Stimulated activated CD8-positive, alpha-beta memory T cell treated with anti-CD3 and anti-CD28 coated beads, Interleukin-15, amount 100 ng/mL, for 1 hour (primary cell): ENCODE measurements at places on chromosomes 6 and 20.

DNA sequence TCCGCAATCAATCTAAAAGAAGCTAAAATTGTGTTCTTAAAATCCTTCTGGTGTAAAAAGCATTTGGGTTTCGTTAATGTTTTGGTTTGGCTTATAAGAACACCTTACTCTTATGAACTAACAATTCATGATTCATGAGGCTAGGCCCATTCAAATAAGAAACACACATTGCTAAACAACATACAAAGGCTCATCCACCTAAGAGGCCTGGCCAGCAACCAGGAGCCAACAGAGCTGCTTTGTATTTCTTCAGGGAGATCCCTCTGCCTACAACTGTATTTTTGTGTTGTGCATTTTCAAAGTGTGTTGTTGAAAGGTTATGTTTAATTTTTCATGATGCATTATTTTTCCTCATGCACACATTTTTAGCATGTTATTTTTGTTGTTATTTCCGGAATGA, 98.6 kb downstream of the PTPRK start:
- DNase-seq, result no peak

GRCh38 chr20:2955257-2955970, 82.1 kb downstream of the PTPRA start:
- no peak for DNase-seq

- DNase-seq, result no peak
These were observed 8.4 kb downstream of the CYP21A2 start for GRCh38 chr6:32046450-32047083.

DNA sequence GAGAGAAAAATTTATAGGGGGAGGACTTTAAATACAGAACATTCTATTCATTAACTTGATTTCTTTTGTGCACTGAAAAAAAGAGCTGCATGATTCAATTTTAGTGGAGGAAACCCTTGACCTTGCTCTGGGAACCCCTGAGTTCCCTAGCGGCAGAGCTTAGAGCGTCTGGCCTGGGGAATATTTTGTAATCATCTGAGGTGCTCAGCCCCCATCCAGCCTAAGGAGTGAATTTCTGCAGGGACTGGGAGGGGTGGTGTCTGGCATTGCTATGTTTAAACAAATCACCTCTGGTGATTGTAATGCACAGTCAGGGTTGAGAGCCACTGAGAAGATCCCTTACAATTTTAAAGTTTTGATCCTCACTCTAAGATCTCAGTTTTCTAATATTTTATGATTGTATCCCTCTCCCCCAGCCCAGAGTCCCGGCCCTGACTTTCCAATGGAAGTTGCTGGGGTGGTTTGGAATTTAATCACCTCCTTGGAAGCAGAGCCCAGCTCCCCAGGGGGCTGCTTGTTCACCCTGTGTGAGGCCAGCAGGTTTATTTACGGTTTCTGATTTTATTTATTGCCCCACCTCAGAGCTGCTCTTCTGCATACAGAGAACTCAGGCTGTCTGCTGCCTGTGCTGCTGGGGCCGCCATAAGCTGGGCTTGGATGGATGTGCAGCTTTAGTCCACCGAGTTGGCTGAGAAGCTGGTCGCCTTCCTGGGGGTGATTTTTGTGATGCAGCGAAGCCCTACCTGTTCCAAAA, 263.1 kb downstream of the LRFN2 start:
- no peak for DNase-seq

DNA sequence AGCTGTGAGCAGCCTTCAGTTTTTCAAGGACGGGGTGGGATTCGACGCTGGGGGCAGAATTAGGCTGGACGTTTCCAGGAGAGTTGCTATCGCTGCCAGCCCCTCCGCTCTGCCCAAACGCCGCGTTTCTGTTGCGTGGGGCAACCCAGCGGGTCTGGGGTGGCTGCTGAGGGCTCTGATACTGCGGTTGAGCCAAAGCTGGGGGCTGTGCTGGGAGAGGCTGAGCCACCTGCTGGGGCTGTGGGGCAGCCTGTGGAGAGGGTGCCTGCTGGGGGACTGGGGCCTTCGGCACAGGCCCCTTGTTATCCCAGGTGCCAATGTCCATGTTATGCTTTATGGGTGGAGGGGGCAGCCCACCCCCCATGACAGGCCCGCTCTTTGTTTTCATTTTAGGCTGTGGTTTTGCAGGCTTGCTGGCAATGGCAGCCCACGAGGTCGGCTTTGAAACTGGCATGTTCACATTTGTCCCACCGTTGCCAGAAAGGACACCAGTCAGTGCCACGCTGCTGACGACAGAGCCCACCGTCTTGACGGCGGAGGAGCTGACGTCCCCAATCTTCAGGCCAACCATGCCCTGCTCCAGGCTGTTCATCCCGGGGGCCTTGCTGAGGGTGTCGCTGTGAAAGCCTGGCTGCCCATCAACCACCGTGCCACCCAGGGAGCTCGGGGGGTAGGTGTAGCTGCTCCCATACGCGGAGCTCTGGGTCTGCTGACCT, 13.0 kb downstream of the YTHDF1 start:
- DNase-seq, result no peak

GRCh38 chr6:16420337-16420714, 181.9 kb downstream of the GMPR start:
- no peak for DNase-seq

- no peak for DNase-seq
These were observed 105.1 kb downstream of the IRF4 start for GRCh38 chr6:496649-497048.

GRCh38 chr6:99026135-99026534, 78.4 kb upstream of the FBXL4 start:
- DNase-seq, result no peak

GRCh38 chr20:31837896-31838397, 7.5 kb downstream of the FOXS1 start:
- no peak for DNase-seq

GRCh38 chr6:138206862-138207261, 11.4 kb downstream of the PBOV1 start:
- DNase-seq, result no peak

- no peak for DNase-seq
These were observed 29.9 kb upstream of the AGPAT4 start for GRCh38 chr6:161303628-161304340.

DNA sequence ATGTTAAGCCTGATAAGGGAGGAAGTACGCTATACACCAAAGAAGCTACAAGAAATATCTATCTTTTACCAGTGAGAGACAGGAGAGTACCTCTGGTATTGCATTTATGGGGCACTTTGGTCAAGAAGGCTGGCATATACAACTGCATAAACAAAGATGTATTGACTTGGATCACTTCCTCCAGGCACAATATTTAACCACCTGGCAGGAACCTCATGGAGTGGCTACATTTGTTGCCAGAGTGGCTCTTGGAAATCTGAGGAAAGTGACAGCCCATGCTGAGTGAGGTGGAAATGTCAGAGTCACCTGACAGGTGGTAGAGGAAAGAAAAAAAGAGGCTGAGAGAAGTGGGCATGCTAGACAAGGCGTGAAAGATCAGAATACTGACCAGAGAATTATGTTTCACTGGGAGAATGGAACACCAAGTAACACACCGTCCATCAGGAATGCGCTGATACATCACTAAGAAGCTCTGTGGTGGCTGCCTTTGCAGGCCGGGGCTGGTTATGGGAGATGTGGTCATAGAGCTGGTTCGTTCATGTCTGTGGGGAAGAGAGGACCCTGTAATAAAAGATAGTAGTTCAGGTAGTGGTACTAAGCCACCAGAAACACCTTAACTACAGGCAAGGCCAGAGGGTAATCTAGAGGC, 61.4 kb upstream of the UFL1 start:
- no peak for DNase-seq

DNA sequence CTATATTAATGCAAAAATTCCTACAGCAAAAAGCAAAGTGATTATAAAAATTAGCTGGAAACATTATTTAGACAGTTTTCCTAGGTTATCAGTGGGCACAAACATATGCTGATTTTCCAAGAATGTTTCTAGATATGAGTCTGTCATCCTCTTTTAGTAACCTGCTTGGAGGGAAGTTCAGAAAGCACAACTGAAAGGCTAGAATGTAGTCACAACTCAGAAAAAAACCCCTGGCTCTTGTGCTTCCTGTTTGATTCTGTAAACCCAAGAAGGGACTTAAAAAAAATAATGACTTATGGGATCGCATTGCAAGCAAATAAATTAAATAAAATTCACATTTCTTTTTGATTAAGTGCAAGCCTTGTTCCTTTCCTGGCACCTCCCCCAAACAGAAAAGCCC, 708.4 kb upstream of the EPHA7 start:
- no peak for DNase-seq

DNA sequence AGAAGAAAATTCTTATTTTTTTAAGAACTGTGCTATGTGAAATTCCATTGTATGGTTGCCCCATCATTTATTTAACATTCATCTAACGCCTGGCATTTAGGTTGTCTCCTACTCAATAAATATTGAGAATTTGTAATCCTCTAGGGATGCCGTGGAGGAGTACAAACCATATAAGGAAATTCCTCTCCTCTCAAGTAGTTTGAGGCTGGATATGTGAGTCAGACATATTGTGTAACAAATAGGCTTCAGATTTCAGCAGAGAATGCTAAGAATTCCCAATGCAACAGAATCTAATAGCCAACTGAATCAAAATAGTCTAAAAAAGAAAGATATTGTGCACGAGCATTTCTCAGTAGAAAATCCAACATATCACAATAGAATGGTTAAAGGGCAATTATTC, 174.7 kb downstream of the OTOR start:
- DNase-seq, result no peak

DNA sequence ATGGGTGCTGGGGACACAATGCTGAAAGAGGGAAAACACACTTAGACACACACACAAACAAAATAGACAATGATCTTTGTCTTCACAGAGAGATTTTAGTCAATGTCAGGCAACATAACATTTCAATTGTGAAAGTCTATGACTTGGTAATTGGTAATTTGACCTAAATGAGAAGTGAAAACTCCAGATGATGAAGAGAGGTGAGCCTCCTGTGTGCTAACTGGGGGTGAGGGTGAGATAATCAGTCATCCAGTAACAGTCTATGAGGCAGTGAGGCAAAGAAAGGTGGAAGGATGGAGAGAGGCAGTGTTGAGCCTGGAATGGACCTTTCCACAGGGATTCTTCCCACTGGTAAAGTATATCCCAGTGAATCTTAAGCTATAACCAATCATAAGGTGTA, 744.2 kb downstream of the MAFB start:
- no peak for DNase-seq

GRCh38 chr6:144955859-144956258, 670.7 kb downstream of the UTRN start:
- no peak for DNase-seq

- DNase-seq, result no peak
These were observed 105.4 kb downstream of the REV3L start for GRCh38 chr6:111377558-111378120.

GRCh38 chr6:46042355-46042999, 26.8 kb upstream of the CLIC5 start:
- DNase-seq, result no peak

- DNase-seq, result no peak
These were observed 599.8 kb downstream of the COL12A1 start for GRCh38 chr6:74605922-74606581.

DNA sequence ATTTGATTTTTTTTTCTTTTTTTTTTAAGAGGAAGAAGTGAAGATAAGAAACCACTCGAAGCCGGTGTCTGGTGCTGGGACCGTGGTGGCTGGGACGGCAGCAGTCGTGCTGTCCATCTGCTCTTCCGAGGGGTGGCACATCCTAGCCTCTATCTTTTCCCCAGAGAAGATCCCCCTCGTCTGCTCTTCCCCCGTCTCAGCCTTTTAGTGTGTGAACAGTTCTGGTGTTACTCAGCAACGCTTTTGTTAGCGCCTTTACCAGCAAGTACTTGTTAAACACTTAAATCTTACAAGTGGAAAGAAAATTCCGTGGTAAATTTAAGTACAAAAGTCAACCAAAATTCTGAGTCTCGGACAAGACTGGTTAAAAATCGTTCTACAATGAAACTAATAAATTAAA, 90.1 kb downstream of the RSPH3 start:
- DNase-seq, result no peak

DNA sequence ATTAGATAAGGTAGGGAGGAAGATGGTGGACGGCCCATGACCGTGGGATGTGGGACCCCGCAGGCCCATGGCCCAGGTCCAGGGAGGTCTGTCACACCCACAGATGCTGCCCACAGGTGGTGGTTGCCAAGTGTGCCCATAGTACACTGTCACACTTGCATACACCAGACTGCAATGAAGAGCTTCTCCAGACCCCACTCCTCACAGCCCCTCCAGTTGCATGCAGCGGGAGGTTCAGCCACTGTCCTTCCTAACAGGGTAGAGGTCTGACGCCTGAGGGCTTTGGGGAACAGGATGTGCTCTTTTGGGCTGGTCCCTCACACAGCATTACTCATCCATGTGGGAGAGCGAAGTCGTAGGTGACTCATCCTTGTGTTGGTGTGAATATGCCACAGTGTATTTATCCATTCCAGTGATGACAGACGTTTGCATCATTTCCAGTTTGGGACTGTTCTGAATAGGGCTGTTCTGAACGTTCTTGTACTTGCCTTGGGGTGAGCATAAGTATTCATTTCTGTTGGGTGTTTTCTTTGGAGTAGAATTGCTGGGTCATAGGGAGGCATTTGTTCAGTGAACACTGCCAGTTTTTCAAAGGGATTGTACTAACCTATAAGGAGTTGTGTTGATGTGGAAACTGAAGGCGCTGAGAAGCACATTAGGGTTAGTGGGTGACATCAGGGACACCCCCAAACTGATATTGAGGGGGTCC, 10.1 kb upstream of the PYGB start:
- DNase-seq, result no peak

DNA sequence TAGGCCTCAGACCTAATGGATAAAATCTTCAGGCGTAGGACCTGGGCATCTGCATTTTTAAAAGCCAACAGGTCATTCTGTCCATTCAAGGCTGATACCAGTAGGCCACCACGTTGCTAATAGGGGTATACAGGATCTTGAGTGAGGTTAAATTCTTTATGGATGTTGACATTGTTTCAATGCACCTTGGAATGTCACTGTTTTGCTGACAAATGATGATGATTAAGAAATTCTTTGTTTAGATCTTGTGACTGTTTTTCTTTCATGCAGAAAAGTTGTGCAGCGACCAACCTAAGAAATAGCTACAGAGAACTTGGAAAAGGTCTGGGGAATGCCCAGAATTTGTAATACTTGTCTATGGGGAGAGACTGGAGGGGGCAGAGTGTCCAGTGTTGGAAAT, 101.1 kb upstream of the CLDN20 start:
- DNase-seq, result no peak

DNA sequence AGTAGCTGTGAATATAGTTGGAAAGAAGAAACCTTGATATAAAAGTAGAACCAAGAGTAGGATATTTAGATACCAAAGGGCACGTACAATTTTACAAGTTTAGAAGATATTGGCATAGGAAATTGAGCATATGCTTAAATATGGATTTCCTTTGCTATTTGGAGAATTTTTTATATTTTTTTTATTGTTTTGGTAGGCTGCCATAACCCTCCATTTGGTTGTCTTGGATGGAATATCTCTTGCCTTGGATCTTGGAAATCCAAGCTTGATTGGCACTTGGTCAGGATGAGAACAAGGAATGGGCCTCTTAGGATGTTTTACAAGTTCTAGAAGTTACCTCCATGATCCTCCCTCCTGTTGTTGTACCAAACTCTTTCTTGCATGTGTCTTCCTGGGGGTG, 297.1 kb downstream of the PRL start:
- DNase-seq, result no peak

GRCh38 chr20:41537865-41538264, 80.3 kb downstream of the CHD6 start:
- DNase-seq, result no peak
